ENCODE measurements at places on chromosomes 1 and 21.

DNA sequence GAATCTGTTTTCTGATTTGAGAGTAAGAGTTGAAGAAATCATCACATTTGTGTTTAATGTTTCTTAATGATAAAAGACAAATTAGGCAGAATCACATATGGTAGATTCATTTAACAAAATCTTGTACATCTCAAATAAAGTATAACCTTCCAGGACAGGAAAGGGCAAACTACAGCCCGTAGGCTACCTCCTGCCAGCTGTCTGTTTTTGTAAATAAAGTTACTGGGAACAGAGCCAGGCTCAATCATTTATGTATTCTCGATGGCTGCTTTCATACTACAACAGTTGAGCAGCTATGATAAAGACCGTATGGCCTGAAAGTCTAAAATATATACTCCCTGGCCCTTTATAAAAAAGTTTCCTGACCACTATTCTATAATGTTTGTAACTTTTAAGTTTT lies 204.1 kb downstream of the COL24A1 start:
- DNase-seq, result no peak

DNA sequence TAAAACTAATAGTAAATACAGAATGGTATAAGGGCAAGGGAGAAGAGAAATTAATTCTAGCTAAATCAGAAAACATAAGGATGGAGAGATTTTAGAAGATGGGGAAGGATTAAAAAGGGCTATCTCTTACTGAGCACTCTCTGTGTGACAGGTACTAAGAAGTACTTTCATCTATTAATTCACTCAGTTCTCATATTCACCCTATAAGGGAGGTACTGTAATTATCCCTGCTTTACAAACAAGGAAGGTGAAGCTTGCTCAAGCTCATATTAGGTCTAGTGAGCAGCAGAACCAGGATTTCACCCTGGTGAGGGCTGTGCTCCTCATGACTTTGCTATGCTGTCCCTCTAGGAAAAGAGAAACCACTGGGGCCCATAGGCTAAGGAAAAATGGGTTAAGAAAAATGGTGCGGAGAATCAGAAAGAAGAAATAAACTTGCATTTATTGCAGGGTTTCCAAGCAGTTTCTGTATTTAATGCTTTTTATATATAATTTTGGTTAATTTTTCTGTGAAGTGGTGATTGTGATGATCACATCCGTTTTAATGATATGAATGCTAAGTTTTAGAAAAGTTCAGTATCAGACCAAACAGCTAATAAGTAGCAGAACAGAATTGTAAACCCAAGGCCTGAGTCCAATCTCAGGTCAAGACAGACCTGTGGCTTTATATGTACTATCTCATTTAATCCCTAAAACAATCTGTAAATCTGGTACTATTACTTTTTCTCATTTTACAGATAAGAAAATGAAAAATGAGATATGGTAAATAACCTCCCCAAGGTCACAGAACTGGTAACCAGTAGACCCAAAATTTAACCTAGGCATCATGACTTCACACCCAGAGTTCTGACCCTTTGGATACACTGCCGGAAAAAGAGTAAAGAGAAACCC lies 1.7 kb downstream of the PCNX2 start:
- DNase-seq, result no peak

GRCh38 chr1:232456714-232457113 lies 173.2 kb downstream of the SIPA1L2 start:
- DNase-seq, result no peak

DNA sequence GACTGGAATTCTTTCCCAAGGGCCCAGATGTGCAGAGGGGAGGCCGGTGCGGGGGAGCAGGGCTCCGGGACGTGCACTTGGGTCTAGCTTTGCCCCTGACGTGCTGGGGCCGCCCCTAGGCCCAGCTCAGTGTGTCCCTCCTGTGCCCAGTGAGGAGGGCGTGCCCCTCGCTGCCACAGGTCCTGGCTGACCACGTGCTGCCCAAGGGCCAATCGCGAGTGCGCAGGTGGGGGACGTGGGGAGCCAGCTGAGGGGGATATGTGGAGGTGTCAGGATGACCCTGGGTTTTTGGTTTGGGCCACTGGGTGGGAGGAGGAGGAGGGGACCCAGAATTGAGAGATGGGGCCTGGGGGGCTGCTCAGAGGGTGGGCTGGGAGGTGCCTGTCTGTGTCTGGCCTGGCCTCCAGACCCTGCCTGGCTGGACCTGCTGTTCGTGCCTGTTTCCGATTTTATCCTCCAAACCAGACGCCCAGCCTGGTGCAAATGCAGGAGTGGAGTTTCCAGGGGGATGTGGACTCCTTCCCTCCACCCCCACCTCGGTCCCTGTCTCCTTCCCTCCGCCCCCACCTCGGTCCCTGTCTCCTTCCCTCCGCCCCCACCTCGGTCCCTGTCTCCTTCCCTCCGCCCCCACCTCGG lies 6.1 kb upstream of the RNF223 start:
- no peak for DNase-seq

- DNase-seq, result no peak
Observed at GRCh38 chr1:18710002-18710401, 79.4 kb downstream of the PAX7 start.

DNA sequence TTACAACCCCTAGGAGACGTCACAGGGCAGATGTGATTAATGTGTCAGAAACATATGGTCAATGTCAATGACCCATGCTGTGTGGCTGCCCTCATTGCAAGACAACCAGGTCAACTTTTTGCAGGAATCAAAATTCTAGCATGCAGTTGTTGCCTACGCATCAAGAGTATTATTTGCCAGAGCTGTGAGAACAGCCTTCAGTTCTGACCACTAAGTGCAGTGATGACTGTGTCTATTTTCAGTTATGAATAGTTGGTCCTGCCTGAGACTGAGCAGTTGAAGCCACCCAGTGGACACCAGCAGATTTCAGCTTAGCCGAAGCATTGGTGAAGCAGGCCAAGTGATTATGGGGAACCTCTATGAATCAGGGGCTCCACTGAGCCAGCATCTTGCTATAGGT lies 47.3 kb downstream of the LYPLAL1 start:
- DNase-seq, result no peak

- DNase-seq, result no peak
Observed at GRCh38 chr1:160996178-160996577, 24.8 kb downstream of the F11R start.
